Neural crest cell (in vitro differentiated cells): ENCODE measurements at places on chromosomes 5 and 9.
A peak's percentile ranks its signal among the peaks of the same experiment; 100 is the strongest.

DNA sequence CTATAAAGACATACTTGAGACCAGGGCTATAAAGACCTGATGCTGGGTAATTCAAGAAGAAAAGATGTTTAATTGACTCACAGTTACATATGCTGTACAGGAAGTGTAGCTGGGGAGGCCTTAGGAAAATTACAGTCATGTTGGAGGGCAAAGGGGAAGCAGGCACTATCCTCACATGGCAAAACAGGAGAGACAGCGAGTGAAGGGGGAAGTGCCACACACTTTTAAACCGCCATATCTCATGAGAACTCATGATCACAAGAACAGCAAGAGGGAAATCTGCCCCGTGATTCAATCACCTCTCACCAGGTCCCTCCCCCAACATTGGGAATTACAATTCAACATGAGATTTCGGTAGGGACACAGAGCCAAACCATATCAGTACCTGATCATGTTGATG is 89.9 kb upstream of the ADAMTSL1 start:
- DNase-seq, result no peak

- DNase-seq, result no peak
Observed at GRCh38 chr9:98146101-98146991, 27.3 kb upstream of the TRIM14 start.

- DNase-seq, result no peak
Observed at GRCh38 chr5:175104677-175105076, 339.3 kb downstream of the DRD1 start.

GRCh38 chr5:79285833-79286232 is 49.9 kb downstream of the JMY start:
- DNase-seq, result no peak

- no peak for DNase-seq
Observed at GRCh38 chr5:178487911-178488600, 102.1 kb downstream of the COL23A1 start.

GRCh38 chr5:150489360-150490295 is 18.3 kb upstream of the NDST1 start:
- DNase-seq, result no peak

- no peak for DNase-seq
Observed at GRCh38 chr9:76101947-76102346, 211.5 kb downstream of the PCSK5 start.

DNA sequence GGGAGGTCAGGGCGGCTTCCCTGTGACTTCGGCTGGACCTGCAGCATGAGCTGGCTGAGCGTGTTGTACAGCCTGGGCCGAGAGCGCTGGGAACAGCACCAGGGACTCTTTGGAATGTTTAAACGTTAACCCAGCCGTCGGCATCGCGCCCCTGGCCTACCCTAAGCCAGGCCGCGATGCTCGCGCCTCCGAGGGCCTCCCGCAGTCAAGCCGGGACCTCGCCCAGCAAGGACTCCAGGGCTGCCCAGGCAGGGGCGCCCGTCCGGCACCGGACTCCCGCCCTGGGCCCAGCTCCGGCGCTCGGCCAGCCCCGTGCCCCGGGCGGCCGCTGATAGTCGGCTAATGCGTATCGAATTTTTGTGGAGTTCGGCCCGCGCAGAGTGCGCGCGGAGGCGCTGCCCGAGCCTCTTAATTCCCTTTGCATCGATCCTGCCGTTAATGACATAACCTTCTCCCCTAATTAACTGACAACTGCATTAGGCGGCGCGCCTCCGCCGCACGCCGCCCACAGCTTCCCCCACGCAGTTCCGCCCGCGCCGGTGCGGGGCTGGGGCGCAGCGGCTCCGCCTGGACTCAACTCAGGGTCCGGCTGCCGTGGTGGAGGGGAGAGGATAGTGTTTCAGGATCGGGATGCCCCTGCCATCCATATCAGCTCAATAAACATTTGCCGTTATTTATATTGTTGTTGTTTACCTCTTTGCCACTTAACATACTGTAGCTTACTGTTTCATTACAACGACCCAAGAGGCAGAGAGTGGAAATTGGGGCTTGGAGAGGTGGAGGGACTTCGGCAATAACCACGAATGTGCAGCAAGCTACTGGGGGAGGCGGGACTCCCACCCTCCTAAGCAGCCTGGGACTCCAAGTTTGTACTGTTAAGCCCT is 28.8 kb upstream of the CDC23 start:
- DNase-seq, result peak; percentile 33

DNA sequence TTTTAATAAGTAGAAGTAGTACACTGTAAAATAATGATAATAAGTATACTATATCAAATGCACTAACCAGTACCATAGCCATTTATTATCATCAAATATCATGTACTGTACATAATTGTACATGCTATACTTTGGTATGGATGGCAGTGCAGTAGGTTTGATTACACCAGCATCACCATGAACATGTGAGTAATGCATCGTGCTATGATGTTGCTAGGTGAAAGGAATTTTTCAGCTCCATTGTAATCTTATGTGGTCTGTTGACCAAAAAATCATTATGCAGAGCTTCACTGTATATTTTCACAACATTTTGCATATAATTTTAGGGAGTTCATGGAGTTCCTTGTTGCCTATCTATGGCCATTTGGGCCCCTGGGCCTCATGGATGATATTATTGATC is 72.2 kb upstream of the HMHB1 start:
- no peak for DNase-seq

- no peak for DNase-seq
Observed at GRCh38 chr9:86286278-86286677, 3.9 kb upstream of the ISCA1 start.

- no peak for DNase-seq
Observed at GRCh38 chr5:107518190-107518589, 152.5 kb downstream of the EFNA5 start.

DNA sequence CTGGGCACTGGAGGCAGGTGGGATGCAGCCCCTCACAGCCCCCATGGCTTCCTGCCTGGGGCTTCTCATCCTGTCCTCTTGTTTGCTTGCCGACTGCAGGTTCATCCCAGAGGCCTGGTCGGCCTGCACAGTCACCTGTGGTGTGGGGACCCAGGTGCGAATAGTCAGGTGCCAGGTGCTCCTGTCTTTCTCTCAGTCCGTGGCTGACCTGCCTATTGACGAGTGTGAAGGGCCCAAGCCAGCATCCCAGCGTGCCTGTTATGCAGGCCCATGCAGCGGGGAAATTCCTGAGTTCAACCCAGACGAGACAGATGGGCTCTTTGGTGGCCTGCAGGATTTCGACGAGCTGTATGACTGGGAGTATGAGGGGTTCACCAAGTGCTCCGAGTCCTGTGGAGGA is 232.7 kb downstream of the ADAMTSL1 start:
- no peak for DNase-seq

- no peak for DNase-seq
Observed at GRCh38 chr5:149452665-149453617, 73.8 kb upstream of the IL17B start.

GRCh38 chr5:36692791-36693763 is 86.7 kb downstream of the SLC1A3 start:
- DNase-seq, result peak; percentile 74

DNA sequence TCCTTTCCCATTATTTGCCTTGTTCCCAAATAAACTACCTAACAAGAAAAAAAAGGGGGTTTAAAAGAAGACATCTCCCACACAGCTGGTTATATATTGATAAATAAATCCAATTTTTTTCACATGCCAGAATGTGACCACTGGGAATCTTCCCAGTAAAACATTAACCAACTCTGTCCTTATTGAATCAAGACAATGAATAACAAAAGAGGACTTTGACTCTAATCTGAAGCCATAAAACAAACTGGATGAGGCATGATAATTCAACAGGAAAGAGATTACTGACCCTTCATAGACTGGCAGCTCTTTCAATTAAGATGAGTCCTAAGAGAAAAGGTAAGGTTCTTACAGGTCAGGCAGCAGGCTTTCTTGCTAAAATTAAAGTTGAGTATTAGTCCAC is 165.8 kb upstream of the CDH6 start:
- DNase-seq, result no peak
